Immature natural killer cell (primary cell): ENCODE measurements at places on chromosomes 3 and 15. TPM values are rescaled to one million over a fixed set of nuclear protein-coding genes. Genes with fewer than 3 reads are reported as not detected.

STRIT1 gene
- polyA plus RNA-seq: not detected

LYZL4 gene
- not detected for polyA plus RNA-seq

KCNAB1 gene
- polyA plus RNA-seq: 0.31 TPM

MAN2A2 gene
- polyA plus RNA-seq: 4.1 TPM

KNG1 gene
- not detected for polyA plus RNA-seq

SAXO2 gene
- 2.3 TPM for polyA plus RNA-seq

FMN1 gene
- not detected for polyA plus RNA-seq

HRH1 gene
- polyA plus RNA-seq: 0.97 TPM

- DNase-seq: no peak
These were observed 49.8 kb downstream of the PLD1 start for GRCh38 chr3:171760477-171760876.

DNA sequence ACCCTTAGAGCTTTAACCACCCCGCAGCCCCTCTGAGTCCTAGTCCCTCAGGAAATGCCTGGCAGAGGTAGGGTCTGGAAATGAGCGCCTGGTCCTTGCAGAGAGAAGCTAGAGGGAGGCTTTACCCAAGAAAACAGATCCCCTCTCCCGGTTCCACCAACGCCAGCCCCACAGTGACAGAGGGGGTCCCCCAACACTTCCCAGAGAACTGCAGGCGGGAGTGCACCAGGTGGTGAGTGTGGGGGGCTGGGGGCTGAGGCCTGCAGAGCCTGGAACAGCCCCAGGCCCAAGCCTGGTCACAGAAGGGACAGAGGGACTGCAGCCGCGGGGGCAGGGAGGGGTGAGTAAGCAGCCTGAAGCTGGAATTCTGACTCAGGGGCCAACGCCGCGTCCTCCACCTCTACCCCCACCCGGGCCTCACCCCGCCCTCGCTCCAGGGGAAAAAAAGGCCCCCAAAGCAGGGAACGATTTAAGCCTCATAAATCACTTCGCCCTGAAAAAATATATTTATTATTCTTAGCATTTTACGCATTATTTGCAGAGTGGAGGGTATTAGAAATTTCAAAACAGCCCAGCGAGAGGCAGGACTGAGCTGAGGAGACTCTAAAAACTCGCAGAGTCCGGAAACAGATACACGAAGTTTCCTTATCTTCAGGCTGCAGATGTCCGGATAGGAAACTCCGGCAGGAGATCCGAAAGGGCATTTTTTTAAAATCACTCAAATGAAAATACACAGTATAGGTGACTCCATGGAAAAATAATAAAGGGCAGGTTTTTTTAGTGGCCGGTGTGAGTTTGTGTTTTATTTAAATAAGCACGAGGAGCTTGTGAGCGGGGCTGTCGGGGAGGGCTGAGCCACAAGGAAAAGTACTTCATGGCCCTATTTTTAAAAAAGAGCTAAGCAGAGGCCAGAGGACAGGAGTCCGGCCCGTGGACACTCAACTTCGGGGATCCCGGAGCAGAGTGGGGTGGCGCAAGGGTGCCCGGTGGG lies 10.0 kb downstream of the GATA2 start:
- no peak for DNase-seq

DNA sequence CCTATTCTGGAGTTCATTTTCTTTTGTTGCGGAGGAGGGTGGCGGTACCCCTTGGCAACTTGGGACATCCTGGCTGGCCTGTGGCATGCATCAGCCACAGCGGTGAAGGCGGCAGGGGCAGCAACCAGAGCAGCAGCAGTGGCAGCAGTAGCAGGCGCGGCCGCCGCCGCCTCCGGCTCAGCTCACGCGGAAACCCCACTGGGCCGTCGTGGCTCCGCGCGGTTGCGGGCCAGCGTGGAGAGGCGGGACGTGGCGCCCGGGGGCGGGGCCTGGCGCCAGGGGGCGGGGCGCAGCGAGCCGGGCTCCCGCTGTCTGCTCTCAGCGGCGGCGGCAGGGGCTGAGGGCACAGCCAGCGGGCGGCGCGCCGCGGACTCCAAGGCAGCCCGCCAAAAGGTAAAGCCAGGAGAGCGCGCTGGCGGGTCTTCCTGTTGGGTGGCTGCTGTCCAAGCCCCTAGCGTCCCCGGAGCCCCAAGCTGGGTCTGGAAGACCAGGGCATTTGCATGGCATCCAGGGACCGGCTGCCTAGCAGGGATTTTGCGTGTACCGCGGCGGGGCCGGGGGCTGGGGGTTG lies 334.4 kb upstream of the THRB start:
- DNase-seq: peak; percentile 54

- no peak for DNase-seq
These were observed 55.0 kb upstream of the EPHA3 start for GRCh38 chr3:89052386-89052785.

- no peak for DNase-seq
These were observed 32.3 kb upstream of the TMCO5A start for GRCh38 chr15:37902126-37902525.

DNA sequence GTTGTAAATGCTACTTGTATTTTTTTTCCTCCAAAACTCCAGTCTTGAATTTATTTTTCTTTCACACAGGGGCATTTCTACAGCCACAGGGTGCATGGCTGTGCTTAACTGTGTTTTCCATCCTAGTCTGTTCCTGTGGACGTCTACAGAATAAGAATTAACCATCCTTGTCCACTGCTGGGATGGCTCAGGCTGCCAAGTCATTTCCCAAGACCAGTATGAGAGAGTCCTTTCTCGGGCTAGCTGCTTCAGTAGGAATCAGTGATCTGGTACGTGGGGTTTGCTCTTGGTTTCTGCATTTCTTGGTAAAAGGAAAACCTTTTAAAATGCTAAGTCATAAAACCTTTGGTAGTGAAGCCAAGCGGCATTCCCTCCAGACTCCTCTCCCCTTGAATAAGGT lies 29.8 kb downstream of the CHDH start:
- no peak for DNase-seq

DNA sequence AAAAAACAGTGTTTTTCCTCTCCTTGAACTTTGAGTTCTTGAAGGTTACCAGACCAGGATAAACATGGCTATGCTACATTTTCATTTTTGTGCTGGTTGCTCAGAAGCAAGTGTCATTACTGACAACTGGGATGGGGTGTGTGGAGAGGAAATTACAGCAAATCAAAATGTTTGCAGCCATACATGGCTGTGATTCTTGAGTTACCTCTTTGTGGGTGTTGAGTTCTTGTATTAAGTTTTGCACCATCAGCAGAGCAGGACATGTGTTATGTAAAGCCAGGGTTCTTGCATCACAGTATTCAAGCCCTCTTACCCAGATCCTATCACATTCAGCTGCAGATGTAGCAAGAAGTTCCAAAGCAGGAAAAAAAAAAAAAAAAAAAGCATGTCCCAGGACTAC lies 53.9 kb upstream of the ATOSA start:
- no peak for DNase-seq

- no peak for DNase-seq
These were observed 34.8 kb upstream of the RASA2 start for GRCh38 chr3:141452045-141452444.

GRCh38 chr15:101307897-101308603 lies 13.0 kb upstream of the SNRPA1 start:
- DNase-seq: no peak

- DNase-seq: no peak
These were observed 32.9 kb downstream of the DAPK2 start for GRCh38 chr15:64013179-64014062.

- DNase-seq: no peak
These were observed 172.1 kb upstream of the SMAD3 start for GRCh38 chr15:66893294-66893693.

- DNase-seq: no peak
These were observed 312.2 kb upstream of the ZNF717 start for GRCh38 chr3:76097589-76097969.

GRCh38 chr3:169863458-169863899 lies 6.3 kb downstream of the LRRC31 start:
- DNase-seq: peak; percentile 38

GRCh38 chr3:69568951-69569350 lies 170.3 kb upstream of the MITF start:
- no peak for DNase-seq

DNA sequence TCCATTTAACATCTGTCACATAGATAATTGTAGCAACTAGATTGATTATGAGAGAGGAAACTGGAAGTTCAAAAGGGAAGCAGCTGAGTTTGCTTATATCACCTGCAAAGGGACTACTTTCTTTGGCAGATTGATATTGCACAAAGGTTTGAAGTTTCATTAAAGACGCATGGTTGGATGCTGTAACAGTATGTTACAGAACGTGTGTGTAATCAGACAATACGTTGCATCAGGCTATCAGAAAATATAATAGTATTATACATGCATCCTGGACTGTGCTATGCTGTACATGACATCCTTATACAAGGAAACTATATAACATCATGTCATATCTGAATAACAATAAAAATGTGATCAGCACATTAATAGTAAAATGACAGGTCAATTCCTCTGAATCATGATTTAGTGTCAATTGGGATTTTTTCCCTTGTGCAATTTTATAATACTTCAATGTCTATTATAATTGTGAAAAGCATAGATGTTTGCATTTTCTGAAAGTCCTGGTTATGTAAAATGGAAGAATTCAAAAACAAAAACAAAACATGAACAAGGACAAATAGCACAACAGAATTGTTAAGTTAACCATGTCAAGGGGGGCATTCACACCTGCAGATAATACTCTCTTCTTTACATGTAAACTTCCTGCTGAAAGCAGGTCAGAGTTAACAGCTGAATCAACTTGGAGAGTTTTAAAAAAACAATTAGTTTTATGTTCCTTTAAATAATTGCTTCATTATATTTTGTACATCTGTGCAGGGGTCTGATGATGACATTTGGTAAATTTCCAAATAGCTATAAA lies 283.2 kb upstream of the KCNH8 start:
- DNase-seq: no peak

- no peak for DNase-seq
These were observed 43.5 kb downstream of the IDH2 start for GRCh38 chr15:90058775-90059174.

- no peak for DNase-seq
These were observed 448 bp upstream of the KBTBD12 start for GRCh38 chr3:127914584-127914983.

DNA sequence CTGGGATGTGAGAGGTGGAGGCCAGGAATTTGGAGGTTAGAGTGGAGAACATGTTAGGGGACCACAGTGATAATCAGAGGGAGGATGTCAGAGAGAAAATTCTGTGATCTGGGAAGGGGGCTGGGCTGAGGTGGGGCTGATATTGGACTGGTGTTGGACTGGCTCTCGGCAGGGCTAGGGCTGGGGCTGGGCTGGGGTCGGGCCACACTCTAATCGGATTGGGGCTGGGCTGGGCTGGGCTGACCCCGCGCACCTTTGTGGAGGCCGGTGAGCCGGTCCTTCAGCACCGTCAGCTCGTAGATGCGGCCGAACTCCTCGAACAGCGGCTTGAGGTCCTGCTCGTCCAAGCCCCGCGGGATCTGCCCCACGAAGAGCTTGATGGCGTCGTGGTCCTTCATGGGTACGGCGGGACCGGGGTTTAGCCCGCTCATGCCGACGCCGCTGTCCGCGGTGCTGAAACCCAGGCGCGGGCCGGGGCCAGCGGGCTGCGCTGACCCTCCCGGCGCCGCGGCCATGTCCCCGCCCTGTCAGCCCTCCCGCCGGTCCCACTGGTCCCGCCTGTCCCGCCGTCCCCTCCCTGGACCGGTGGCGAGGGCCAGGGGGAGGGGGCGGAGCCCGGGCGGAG lies 485 bp downstream of the CELF6 start:
- peak; percentile 64 for DNase-seq

GRCh38 chr3:188578576-188579363 lies 424.8 kb downstream of the LPP start:
- no peak for DNase-seq
